ENCODE measurements at places on chromosomes 11 and 22.

- DNase-seq: no peak
Measured at GRCh38 chr22:19483481-19484244, 3.9 kb downstream of the CDC45 start.

DNA sequence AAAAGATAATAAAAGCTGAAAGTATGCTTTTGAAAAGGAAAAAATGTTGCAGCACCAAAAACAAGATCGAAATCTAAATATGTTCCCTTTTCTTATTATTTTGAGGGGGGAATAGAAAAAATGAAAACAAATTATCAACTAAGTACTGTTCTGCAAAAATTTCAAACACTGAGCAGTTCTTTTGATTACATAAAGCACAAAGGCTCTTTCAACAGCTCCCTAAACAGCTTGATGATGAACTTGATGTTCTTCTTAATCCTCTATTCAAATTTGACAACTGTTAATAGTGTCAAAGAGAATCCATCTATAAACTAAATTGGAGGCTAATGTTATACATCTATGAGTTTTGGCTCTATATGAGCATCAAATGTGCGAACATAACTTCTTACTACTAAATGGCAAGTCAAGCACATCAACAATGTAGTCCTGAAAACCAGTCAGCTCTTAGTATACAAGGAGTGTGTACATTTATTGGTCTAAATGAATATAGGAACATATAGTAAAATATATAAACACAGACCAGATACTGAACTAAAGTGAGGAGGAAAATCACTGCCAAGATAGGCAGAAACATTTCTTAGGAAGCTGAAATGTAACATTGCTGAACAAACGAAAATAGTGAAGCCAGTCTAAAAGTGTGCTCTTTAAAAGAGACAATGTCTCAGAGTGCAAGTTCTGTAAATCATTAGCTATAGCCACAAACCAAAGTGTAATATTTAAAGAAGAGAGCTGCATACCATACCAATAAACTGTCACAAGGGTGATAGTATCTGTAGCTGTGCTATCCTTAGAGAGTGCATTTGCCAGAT is 94.3 kb downstream of the SOX6 start:
- DNase-seq: no peak

- DNase-seq: no peak
Measured at GRCh38 chr22:17258015-17258787, 39.0 kb upstream of the ADA2 start.

DNA sequence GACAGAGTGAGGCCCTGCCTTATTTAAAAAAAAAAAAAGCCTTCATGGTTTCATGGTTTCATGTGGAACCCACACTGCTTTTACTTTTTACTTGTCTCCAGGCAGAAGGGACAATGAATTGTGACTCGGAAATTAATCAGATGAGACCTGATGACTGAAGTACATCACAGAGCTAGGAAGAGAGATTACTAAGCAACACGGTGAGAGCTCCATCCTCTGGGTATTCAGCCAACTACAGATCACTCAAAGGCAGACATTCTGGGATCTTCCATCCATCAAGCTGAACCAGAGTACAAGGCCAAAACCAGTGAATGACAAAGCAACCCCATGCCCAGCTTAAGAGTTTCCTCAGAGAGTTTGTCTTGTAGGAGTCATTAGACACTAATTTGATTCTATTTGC is 433.2 kb downstream of the SOX6 start:
- no peak for DNase-seq

DNA sequence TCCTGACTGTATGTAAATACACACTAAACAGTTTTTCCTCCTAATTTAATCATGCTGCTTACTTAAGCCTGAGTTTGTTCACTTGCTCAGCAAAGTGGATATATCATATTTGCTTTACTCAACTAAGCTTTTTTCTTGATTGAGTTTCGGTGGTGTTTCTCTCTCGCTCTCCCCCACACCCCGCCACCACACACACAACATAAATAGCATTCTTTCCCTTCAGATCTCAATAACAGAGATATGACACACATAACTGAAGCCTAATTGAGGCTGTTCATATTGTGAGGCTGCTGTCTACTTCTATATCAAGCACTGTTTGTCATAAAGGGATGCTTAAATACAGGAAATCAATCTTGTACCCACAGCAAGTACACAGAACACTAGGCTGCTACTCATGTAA is 364.9 kb downstream of the FAT3 start:
- no peak for DNase-seq

- DNase-seq: no peak
Measured at GRCh38 chr11:133541021-133541719, 8.9 kb upstream of the OPCML start.

- no peak for DNase-seq
Measured at GRCh38 chr11:66231561-66231960, 36.9 kb upstream of the RAB1B start.

- no peak for DNase-seq
Measured at GRCh38 chr11:26580929-26581328, 8.9 kb upstream of the MUC15 start.

DNA sequence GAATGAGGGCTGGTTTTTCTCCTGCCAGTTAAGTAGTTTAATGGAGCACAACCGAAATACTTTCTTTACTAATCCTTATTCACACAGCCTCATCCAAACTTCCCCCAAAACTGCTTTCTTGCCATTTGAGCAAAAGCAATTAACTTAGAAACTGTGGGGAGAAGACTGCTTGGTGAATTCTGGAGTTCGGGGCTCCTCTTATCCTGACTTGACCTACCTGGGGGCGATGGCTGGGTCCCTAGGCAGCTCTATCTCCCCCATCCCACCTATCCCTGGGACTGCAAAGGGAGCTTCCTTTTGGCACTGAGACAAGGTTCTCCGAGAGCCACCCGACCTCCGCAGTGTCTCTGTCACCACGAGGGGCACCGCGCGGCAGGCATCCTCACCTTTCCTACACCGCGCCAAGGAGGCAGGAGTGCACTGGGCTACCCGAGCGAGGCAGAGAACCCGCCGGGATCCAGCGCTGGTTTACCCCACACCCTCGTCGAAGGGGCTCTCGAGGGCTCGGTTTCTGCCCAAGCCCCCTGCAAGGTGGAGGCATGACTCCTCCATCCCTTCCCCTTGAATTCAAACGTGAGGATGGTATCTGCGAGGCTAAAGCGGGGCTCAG is 759 bp downstream of the DESI1 start:
- peak; percentile 44 for DNase-seq

GRCh38 chr22:29693671-29694070 is 26.1 kb upstream of the CABP7 start:
- DNase-seq: no peak

DNA sequence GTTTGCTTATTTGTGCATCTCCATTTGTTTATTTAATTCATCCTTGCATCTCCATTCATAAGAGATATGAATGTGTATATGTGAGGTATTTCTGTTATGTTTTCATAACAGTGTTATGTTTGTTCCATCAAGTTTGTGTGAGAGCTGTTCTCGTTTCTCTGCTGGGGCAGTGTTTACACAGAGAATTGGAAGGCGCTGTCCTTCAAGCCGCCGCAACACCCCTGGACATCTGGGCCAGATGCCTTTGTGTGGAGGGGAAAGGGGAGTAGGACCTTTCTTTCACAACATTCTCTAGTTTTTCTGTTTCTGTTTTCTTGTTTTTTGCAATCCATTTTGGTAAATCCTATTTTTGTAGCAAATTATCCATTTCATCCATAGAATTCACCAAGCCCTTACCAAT is 7.0 kb upstream of the TM7SF2 start:
- no peak for DNase-seq

GRCh38 chr22:21762712-21763581 is 27.4 kb upstream of the YPEL1 start:
- no peak for DNase-seq

DNA sequence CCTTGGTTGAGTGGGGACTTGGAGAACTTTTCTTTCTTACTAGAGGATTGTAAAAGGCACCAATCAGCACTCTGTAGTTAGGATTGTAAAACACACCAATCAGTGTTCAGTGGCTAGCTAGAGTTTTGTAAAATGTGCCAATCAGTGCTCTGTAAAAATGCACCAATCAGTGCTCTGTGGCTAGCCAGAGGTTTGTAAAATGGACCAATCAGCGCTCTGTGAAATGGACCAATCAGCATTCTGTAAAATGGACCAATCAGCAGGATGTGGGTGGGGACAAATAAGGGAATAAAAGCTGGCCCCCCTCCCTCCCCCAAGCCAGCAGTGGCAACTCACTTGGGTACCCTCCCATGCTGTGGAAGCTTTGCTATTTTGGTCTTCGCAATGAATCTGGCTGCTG is 5.5 kb upstream of the DRG1 start:
- no peak for DNase-seq

- DNase-seq: no peak
Measured at GRCh38 chr11:124612045-124612444, 817 bp downstream of the PANX3 start.

DNA sequence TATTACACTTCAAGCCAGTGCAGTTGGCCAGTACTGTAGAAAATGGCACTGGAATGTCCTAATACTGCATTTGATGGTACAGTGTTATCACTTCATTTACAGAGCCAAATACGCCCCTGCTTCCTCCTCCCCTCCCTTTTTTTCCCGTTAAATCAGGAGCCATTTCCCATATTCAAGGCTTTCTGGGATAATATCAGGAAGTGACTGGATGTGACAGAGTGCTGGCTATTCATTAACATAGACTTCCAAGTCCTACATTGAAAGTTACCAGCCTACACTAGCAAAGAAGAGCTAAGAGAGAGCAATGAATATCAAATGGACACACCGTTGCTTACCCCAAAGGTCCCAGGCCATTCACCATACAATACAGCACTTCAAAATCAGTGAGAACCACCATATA is 32.1 kb upstream of the ABCC8 start:
- no peak for DNase-seq

DNA sequence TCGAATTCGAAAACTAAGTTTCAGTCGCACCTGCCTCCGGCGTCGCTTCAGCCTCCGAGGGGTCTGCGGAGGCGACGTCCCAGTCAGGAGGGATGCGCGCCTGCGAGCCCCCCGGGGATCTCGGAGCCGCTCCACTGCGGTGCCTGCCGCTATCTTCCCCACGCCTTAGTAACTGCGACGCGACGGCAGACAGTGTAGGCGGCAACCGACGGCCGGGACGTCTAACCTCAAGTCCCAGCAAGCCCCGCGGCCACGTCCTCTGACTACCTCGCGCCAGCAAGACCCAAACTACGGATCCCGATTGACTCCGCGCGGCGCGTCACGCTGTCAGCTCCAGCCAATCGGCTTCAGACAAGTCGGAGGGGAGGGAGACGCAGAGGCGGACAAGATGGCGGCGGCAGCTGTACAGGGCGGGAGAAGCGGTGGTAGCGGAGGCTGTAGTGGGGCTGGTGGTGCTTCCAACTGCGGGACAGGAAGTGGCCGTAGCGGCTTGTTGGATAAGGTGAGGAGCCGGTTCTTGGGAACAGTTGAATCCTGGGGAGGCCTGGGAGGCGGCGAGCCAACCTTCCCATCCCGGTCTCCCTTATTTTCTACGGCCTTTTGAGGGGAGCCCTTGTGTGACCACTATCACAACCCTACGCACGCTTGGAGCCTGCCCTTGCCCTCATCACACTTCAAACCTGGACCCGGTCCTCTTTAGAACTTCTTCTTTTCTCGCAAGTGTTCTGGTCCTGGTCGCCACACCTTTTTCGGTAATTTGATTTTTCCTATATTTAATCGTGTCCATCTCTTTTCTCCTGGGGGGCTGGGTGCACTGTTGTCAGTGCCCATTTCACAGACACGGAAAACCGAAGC is at the start of the genes SPCS2 and XRRA1:
TSS of gene SPCS2 (plus strand) at position 369 of the 855 bp plus-strand sequence. CDS start at position 389, 20 bp downstream.
TSS of gene XRRA1 (minus strand) at position 194 of the 855 bp plus-strand sequence. CDS start 8,213 bp downstream, outside the sequence.
- peak; percentile 88 for DNase-seq

- no peak for DNase-seq
Measured at GRCh38 chr22:20922141-20922751, 5.0 kb downstream of the CRKL start.

- peak; percentile 9 for DNase-seq
Measured at GRCh38 chr11:5004424-5005274, 10.0 kb downstream of the OR51L1 start.

- DNase-seq: no peak
Measured at GRCh38 chr11:70244698-70245097, 25.8 kb upstream of the PPFIA1 start.

DNA sequence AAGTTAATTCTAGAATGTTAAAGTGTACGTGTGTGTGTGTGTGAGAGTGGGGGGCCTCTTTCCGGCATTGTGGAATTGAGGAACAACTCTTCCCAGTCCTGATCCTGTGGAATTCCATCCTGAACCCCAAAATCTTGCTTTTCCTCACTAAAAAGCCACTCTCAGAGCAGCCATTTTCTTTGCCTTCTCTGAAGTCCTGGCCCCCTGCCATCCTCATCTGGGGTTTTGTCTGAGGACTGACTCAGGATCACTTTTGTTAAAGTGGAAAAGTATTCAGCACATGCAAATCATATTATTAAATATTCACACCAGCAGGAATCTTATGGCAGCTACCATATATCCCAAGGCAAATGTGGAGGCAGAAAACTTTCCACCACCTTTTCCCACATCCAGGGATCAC is 3.8 kb downstream of the SCN4B start:
- no peak for DNase-seq

- DNase-seq: no peak
Measured at GRCh38 chr22:42319386-42319785, 48.9 kb upstream of the TCF20 start.

GRCh38 chr11:7657306-7658025 is 15.8 kb downstream of the CYB5R2 start:
- peak; percentile 54 for DNase-seq

- peak; percentile 100 for DNase-seq
Measured at GRCh38 chr11:66418168-66418985, 2.5 kb upstream of the NPAS4 start.

DNA sequence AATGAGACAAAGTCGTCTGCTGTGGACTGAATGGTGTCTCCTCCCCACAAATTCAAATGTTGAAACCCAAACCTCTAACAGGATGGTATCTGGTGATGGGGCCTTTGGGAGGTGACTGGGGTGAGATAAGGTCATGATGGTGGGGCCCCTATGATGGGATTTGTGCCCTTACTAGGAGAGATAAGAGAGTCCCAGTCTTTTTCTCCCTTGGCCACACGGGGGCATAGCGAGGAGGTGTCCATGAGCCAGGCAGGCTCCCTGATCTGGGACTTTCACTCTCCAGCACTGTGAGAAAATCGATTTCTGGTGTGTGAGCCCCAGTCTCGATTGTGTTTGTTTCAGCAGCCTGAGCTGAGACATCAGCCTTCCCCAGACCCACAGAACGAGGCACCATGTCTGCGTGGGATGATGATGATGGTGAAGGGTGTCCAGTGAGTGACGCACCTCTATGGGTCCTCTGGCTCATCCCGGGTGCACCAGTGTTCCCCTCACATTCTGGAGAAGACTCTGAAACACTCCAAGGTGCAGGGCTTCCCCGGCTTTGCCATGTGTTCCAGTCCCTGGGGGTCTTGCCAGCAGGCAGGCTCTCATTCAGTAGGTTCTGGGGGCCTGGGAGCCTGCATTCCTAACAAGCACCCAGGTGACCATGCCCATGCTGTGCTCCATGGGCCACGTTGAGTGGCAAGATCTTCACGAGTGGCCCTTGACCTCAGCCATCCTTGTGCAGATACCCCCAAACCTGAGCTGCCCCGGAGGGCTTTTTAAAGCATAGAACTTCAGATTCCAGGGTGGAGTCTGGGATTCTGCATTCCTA is 363.0 kb downstream of the CTTN start:
- peak; percentile 78 for DNase-seq

DNA sequence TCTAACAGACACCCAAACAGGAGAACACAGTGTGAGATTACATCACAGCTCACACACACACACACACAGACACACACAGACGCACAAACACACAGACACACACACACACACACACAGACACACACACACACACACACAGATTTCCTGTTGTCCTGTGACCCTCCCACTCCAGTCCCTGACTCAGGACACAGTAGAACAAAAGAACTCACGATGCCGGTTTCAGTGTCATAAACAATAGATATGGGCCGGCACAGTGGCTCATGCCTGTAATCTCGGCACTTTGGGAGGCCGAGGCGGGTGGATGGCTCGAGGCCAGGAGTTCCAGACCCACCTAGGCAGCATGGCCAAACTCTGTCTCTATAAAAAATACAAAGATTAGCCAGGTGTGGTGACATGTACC is 13.8 kb upstream of the KAT5 start:
- no peak for DNase-seq

All from HuH-7 (cell line).